Mesenchymal stem cell (in vitro differentiated cells and primary cell): ENCODE measurements at places on chromosomes 2 and 18.

GRCh38 chr2:96730212-96730611 is 9.7 kb downstream of the LMAN2L start:
- DNase-seq = peak; percentile 38

DNA sequence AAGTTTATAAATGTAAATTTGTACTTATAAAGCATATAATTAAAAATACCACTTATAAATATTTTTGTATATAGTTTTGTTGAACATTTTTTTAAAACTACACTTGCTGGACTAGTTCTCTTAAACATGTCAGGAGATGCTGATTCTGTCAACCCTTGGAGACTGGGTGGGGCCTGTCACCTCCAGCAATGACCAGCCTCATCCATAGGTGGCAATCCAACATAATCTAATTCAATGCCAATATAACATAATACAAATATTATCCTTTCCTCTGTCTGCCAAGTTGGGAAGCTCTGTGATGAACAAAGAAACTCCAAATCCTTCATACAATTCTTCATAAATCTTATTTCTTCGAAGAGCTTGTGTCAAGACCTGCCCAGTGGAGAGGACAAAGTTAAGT is 140.4 kb downstream of the RBMS1 start:
- no peak for DNase-seq

DNA sequence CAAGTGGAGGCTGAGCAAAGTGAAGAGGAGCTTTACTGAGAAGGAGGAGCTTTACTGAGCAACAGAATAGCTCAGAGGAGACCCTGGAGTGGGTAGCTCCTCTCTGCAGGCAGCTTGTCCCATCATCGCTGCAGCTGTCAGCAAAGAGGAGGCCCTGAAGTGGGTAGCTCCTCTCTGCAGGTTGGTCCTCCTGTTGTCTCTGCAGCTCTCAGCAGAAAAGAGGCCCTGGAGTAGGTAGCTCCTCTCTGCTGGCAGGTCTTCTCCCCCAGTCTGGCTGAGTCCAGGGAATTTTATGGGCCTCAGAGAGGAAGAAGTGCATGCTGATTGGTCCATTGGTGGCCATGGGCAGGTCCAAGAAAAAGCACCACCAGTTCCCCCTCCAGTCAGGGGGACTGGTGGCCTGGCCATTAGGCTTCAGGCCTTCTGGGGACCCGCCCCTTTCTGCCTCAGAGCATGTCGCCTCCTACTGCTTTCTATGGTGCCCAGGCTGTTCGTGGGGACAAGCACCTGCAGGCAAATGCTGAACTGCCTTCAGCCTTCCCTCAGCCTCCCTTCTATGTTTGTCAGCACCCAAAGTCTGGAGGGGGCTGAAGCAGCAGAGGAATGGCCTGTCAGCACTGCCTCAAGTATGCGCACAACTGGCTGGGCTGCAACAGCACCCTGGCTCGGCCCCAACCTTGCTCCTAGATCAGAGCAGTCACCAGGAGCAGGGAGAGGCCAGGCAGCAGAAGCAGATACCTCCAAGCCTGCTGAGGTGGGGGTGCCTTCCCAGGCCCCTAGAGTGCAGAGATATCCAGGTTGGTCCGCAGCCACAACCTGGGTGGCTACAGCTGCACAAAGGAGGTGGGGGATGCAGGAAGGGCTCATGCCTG is 5.9 kb downstream of the ZSCAN30 start:
- DNase-seq = no peak

DNA sequence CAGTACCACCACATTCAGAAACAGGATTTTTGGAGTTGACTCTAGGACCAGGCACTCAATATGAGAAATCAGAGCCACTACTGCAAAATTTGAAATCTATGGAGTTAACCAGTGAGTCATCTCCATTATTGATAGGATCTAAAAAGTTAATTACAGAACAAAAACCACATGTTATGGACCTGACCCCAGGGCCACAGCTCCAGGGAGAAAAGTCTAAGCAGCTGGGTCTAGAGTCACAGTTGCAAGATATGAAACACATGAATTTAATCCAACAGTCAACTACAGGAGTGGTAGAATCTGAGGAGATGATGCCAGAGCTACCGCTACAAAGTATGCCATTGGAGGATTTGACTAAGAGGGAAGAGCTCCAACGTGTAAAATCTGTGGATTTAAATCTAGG is 13.4 kb upstream of the ZNF512 start:
- no peak for DNase-seq

DNA sequence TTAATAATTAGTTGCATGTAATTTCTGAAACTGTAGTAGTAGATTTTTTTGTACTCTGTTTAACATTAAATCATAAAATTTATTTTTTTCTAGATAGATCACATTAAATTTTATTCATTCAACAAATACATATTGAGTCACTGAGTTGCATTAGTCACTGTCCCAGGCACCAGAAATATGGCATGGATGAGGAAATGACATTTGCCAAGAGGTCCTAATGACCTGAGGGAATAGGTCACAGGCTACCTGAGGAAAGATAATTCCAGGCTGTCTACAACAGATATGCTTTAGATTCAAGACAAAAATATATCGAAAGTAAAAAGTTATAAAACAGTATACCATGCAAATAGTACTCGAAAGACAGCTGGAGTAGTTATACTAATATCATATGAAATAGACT is 852.4 kb upstream of the ACVR2A start:
- DNase-seq = no peak

- no peak for DNase-seq
Measured at GRCh38 chr2:1693723-1694122, 50.6 kb downstream of the PXDN start.

DNA sequence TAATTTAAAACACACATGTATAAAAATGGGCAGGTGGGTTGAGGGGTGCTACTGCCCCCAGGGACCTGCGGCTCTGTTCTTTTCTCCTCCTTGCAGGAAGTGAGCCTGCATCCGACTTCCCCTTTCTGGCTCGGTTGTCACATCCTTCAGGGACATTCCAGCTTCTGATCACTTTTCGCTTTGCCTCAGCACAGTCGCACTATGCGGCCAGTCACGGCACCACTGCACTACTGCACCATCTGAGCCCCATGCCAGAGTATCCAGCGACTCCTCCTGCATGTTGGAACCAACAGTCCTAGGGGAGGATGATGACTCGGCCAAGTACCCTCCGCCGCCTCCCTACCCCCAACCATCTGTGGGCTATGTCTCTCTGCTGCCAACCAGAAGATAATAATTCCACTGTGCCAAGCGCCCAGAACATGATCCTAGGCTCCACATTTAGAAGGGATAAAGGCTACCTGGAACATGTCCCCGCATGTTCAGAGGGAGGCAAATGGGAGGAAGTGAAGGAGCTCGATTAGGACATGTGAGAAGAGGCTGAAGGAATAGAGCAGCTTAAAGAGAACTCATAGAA is 17.6 kb downstream of the CDC42EP3 start:
- no peak for DNase-seq

GRCh38 chr2:208195531-208195930 is 5.7 kb upstream of the C2orf80 start:
- DNase-seq = no peak

DNA sequence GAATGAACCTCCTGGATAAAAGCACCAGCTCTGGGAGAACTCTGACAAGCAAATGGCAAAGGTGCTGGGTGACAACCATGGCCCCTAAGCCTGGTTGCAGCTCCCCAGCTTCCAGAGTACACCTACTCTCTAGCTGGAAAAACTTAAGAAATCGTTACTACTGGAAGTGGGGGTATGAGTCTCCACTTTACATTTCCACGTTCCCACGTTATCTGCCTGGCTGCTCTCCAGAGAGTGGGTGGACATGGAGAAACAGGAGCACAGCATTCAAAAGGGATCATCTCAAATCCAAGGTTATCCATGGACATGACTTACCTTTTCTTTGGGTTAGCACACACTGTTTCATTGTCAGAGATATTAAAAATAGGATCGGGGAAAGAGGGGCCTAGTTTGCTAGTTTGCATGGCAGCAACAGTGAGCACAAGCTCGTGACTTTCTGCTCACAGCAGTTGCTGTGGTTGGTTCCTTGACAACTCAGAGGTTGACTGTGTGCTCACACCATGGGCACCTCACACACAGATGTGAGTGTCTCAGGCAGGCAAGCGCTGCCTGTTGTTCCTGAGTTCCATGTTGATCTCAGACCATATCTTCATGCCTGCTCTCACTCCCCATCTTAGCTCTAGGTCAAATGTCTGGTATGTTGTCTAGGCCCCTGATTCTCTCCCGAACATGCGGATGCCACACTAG is 32.5 kb downstream of the PTPN18 start:
- DNase-seq = no peak

DNA sequence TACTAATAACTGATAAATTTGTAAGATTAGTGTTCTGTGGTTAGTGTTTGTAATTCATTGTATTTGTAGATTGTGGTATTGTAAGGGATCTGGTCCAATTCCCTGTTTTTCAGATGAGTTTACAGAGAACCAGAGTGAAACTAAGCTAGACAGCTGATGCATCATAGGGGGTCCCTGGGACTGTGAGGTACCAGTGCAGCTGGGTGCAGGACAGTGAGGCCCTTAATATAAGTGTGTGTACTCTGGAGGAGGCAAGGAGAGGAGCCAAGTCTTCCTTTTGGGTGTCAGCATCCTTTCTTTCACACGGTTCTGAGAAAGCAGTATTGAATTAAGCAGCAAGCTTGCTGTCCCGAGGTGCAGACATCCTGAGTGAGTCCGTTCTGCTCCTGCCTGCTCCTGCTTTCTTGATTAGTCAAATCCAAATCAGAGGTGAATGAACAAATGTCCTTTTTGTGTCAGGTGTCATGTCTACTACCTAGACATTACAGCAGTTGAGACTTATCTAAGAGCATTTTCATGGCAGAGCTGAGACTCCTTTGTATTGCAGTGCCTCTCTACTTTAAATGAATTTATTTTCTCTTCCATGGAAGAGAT is 194.9 kb downstream of the MCFD2 start:
- no peak for DNase-seq

- peak; percentile 25 for DNase-seq
Measured at GRCh38 chr2:134368009-134368817, 114.3 kb downstream of the MGAT5 start.

DNA sequence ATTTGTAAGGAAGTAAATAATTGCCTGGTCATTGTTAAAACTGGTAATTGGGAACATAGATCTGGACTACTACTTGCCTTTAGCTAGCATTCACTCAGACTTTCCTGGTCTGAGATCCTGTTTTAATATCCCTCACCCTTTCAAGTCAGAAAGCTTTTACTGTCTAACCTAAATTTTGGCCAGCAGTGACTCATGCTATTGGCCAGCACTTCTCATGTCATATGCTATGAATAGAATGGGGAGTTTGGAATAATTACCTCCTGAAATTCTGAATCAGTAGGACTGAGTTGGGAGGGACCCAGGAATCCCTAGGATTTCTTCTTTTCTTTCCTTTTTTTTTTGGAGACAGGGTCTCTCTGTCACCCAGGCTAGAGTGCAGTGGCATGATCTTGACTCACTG is 19.3 kb downstream of the STK36 start:
- DNase-seq = no peak

DNA sequence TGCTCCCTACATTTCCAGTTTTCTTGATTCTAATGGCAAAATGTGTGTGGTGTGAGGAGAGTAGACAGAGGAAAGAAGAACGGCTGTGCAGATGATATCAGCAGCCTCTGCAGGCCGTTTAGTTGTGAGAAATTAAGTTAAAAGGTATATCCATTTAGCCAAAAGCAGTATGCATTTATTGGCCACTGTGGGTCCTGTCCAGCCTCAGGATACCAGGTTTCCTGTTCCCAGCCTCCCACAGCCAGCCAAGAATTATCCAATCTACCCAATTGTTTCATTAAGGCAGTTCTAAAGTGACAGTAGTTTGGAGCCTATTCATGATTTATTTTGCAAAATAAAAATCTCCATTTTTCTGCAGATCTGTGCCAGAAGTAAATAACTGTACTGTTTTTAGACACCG is 107.5 kb downstream of the TMEM18 start:
- no peak for DNase-seq

DNA sequence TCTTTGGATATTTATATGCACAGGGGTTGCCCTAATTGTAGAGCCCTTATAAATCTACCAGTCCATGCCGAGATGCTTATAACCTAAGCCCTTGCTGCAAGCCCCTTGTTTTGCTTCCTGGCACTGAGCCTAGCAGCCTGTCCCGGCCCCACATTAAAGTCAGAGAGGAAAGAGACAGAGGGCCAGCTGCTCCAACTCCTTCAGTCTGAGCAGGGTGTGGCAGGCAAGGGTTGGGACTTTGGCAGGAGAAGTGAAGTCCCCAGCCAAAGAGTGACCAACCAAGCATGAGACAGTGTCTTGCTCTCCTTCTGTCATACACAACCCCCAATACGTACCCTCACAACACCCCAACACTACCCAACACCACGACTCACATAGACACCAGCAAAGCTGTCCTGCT is 54.7 kb upstream of the FZD7 start:
- DNase-seq = no peak

- no peak for DNase-seq
Measured at GRCh38 chr2:37084797-37085196, 479 bp downstream of the GPATCH11 start.

- DNase-seq = no peak
Measured at GRCh38 chr2:113135317-113135716, 7.9 kb downstream of the IL1RN start.

DNA sequence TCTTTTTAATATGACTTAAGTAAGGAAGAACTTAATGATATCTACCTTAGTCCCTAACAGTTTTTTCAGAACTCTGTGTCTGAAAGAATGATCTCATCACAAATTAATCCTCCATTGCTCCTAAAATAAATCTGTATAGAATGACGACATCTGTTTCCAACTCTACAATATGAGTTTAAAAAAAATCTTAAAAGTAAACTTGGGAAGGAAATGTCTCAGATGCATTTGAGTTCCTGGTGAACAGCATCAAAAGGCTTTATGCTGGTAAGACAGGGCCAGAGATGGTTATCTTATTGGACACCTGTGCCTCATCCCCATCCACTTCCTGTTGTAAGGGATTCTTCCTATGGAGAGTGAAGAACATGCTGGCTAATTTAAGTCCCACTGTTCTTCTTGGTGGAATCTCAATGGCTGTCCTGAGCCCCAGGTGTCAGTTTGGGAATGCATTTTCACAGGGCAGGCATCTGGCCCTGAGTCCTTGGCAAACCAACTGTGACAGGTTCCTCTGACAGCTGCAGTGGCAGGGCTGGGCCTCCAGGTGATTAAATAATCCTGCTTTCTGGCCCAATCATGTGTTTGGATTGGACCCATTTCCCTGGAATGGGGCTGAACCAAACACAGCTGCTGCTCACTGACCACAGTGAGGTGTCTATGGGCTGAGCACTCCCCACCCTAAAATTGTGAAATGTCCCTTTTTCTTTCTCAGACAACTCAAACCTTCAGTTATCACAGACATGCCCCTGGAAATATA is 12.9 kb upstream of the NCKAP5 start:
- no peak for DNase-seq

DNA sequence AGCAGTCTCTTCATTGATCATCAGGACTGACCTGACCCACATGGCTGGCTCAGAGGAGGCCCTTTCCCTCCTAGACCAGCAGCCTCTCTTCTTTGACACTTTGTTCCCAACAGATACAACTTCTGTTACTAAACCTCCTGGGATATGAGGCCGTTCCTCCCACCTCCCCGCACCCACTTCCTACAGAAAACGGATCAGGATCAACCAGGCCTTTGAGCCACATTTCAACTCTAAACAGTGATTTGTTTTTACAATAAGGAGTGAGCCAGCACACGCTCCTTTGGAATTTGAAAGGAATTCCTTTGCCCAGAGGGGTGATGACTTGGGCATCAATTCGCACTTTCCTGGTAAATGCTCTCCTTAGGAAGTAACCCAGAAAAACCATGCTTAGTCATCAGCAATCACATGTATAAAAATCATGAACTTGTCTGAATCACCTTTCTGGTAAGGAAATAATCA is 180.4 kb downstream of the FAM124B start:
- DNase-seq = peak; percentile 84
